ENCODE measurements at places on chromosomes 2 and 18.

GRCh38 chr18:49839012-49839411 is 25.7 kb upstream of the ACAA2 start:
- DNase-seq = no peak

GRCh38 chr2:133249362-133249761 is 318.9 kb downstream of the NCKAP5 start:
- no peak for DNase-seq

DNA sequence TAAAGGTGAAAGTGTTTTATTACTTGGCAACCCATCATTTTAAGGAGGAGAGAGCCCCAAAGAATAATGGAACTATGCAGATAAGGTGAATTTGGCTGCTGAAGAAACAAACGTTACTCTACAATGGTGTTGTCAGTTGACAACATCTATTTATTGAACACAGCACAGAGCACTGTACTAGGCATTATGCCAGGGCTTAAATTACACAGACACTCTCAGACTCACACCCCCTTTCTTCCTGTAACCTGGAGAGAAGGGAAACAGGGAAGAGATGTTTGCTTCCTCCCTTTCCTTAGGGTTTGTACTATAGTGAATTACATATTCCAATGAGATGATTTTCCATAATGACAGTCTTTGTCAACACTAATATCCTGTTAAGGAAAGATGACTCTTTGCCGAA is 94.0 kb upstream of the ATP5MC3 start:
- DNase-seq = no peak

DNA sequence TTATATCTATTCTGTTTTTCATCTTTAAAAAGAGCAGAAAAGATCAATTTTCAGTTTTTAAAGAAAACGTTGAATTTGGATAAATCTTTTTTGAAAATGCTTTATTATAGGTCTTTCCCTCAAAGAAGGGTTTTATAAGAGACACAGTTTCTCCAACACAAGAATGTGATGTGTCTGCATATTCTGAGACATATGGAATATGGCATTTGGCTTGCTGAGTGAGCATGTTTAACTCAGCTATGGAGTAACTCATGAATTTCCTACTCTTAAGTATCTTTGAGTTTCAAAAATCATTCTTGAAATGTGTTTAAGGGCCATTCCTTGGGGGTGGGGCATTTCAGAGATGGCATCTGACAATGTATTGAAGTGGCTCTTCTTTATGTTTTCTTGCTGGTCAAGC is 191.5 kb downstream of the CCDC85A start:
- DNase-seq = no peak

- no peak for DNase-seq
Measured at GRCh38 chr2:20456636-20457426, 10.0 kb downstream of the RHOB start.

DNA sequence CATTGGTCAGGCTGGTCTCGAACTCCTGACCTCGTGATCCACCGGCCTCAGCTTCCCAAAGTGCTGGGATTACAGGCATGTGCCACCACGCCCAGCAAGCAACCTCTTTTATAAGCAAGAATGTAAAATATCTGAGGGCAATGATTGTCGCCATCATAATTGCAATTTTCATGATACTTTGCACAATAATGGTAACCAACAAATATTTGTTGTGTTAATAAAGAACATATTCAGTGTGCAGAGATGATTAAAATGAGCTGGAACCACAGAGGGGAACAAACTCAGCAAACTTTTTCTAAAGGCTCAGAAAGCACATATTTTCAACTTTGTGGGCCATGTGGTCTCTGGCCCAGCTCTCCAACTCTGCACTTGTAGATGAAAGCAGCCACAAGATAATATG is 115.2 kb upstream of the SIX2 start:
- DNase-seq = no peak
